ENCODE measurements at places on chromosomes 2 and 18. TPM values are rescaled to one million over a fixed set of nuclear protein-coding genes. Genes with fewer than 3 reads are reported as not detected.

EFHD1 gene
- total RNA-seq = 18.8 TPM

GRCh38 chr18:22739061-22739642 lies 194.0 kb upstream of the RBBP8 start:
- no peaks in the 10 kb centered on the region for H3K27me3 ChIP-seq
- DNase-seq = no peak
- no peaks in the 10 kb centered on the region for H3K36me3 ChIP-seq
- no peaks in the 10 kb centered on the region for H3K4me1 ChIP-seq

TMX3 gene
- 64.6 TPM for total RNA-seq

- no peaks in the 10 kb centered on the region for H3K36me3 ChIP-seq
- H3K4me3 ChIP-seq = no peak overlapping the region
- DNase-seq = no peak
- no peaks in the 10 kb centered on the region for H3K27me3 ChIP-seq
- peaks cover 7% of the 10 kb centered on the region for H3K4me1 ChIP-seq
- peak overlapping the region; percentile 27 for H3K27ac ChIP-seq
Observed at GRCh38 chr2:167862296-167862695, 385.1 kb downstream of the STK39 start.

DNA sequence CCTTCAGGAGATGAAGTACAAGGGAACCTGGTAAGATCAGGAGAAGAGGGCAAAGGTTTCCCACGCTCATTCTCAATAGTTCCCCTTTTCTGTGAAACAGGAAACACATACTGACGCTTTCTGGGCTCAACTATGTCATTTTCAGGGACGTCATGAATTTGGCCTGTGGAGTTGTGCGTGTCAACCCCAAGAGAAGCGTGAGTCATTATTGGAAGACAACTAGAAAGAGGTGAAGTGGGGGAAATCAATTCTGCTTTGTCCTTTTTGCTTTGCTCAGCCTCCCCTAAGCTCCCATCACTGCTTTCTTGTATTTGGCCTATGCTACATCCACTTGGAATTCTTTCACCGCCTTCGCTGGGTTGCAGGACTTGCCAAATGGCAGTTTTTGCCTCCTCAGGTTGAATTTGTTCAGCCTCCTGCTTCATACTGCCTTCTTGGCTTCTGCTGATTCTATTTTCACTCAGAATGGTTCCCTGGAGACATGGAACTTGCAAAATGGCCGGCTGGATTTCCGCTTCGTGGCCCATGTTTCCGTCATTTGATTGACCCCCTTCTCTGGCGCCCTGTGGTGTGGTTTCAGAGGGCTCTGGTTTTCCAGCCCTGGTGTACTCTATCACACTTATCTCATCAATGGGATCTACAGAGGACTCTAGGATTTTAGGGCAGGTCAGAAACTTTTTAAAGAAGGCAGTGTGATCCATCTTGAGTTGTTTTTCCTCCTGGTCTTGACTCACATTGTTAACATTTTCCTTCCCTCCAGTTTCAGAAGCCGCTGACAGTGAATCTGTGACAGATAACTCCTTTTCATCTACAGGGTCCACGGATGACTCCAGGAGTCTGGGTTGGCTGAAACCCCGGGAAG lies 93.3 kb downstream of the ALPK2 start:
- peaks cover 8% of the 10 kb centered on the region for H3K4me1 ChIP-seq
- peak overlapping the region; percentile 9 for H3K27ac ChIP-seq
- DNase-seq = peak; percentile 70
- H3K27me3 ChIP-seq = no peaks in the 10 kb centered on the region

- H3K36me3 ChIP-seq = no peaks in the 10 kb centered on the region
- H3K4me3 ChIP-seq = no peak overlapping the region
- H3K27ac ChIP-seq = no peak overlapping the region
- H3K4me1 ChIP-seq = no peaks in the 10 kb centered on the region
- no peak for DNase-seq
- H3K27me3 ChIP-seq = peaks cover 12% of the 10 kb centered on the region
Observed at GRCh38 chr2:98795891-98796676, 65.2 kb upstream of the MGAT4A start.

MAP3K19 gene
- not detected for total RNA-seq

DNA sequence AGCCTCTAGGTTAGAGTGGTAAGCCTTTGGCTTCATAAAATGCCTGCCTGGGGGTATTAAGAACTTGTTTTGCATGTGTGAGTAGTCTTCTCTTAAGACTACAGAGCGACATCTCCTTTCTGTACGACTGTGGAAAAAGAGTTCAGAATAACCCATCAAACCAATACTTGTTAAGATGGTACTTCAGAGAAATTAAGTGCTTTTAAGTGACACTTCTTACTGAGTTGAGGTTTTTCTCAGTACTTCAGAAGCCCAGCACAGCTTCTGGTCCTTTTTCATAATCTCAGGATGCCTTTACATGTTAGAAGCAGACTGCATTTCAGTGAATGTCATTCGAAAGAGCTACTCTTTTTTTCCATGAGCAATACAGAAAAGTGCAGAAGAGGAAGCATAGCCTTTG lies 10.8 kb downstream of the XRCC5 start:
- DNase-seq = no peak
- peaks cover 75% of the 10 kb centered on the region for H3K36me3 ChIP-seq
- H3K27ac ChIP-seq = no peak overlapping the region
- H3K27me3 ChIP-seq = no peaks in the 10 kb centered on the region
- H3K4me3 ChIP-seq = no peak overlapping the region
- H3K4me1 ChIP-seq = peaks cover 17% of the 10 kb centered on the region

GRCh38 chr2:108968619-108969018 lies 20.4 kb downstream of the EDAR start:
- H3K36me3 ChIP-seq = no peaks in the 10 kb centered on the region
- H3K27me3 ChIP-seq = no peaks in the 10 kb centered on the region
- peaks cover 7% of the 10 kb centered on the region for H3K4me1 ChIP-seq
- no peak overlapping the region for H3K27ac ChIP-seq

DNA sequence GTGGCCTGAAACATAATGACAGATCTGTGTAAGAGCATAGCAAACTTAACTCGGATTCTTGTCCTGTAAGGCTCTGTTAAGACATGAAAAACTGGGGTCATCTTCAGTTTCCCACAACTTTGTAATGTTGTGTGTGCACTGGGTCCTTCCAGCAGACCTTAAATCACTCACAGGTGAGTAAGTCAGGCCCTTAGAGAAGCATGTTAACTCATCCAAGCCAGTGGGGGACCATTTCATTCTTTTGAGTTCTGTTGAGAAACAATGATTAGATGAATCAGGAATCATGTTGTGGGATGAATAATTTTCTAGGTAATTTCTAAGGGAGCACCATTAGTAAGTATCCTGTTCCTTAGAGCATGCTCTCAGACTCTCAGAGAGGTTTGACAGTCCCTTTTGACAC lies 167.1 kb downstream of the ESCO1 start:
- no peaks in the 10 kb centered on the region for H3K36me3 ChIP-seq
- no peak for DNase-seq
- H3K4me3 ChIP-seq = no peak overlapping the region
- H3K27me3 ChIP-seq = no peaks in the 10 kb centered on the region
- H3K27ac ChIP-seq = no peak overlapping the region

RAB17 gene
- 1.4 TPM for total RNA-seq

- no peaks in the 10 kb centered on the region for H3K27me3 ChIP-seq
- no peak overlapping the region for H3K4me3 ChIP-seq
- no peak for DNase-seq
- no peak overlapping the region for H3K27ac ChIP-seq
Observed at GRCh38 chr2:156709091-156709490, 272.9 kb downstream of the GPD2 start.

C2orf15 gene
- total RNA-seq = 0.59 TPM

- no peak overlapping the region for H3K4me3 ChIP-seq
- H3K27ac ChIP-seq = no peak overlapping the region
- H3K36me3 ChIP-seq = no peaks in the 10 kb centered on the region
- H3K27me3 ChIP-seq = no peaks in the 10 kb centered on the region
- peak; percentile 27 for DNase-seq
Observed at GRCh38 chr2:70029814-70030409, 57.4 kb upstream of the PCBP1 start.

- peaks cover 19% of the 10 kb centered on the region for H3K4me1 ChIP-seq
- H3K27me3 ChIP-seq = no peaks in the 10 kb centered on the region
- H3K36me3 ChIP-seq = no peaks in the 10 kb centered on the region
- DNase-seq = peak; percentile 49
- H3K4me3 ChIP-seq = no peak overlapping the region
- H3K27ac ChIP-seq = no peak overlapping the region
Observed at GRCh38 chr2:217621391-217621801, 381.4 kb downstream of the TNS1 start.

Measured in astrocyte (in vitro differentiated cells and primary cell).